ENCODE measurements at places on chromosomes 3 and 15. TPM values are rescaled to one million over a fixed set of nuclear protein-coding genes. Genes with fewer than 3 reads are reported as not detected.

DNA sequence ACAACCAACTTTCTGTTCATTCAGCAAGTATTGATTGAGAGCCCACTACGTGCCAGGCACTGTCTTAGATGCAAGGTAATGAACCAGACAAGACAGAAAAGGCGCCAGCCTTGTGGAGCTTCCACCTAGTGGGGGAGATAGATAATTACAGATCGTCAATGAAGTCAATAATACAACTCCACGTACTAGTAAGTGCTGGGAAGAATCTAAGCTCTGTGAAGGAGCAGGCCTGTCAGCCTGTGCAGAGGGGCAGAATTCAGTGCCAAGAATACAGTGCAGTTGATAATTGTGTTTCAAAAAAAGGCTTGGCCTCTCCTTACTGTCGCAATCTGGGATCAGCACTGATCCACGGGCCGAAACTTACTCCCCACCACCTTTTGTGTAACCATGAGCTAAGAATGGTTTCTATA is 186.3 kb downstream of the FEZF2 start:
- DNase-seq, result no peak
- no peak overlapping the region for H3K4me3 ChIP-seq
- peaks cover 6% of the 10 kb centered on the region for H3K27me3 ChIP-seq
- H3K4me1 ChIP-seq, result peaks cover 19% of the 10 kb centered on the region
- peaks cover 2% of the 10 kb centered on the region for H3K36me3 ChIP-seq

- peaks cover 6% of the 10 kb centered on the region for H3K27me3 ChIP-seq
- no peaks in the 10 kb centered on the region for H3K36me3 ChIP-seq
- peaks cover 11% of the 10 kb centered on the region for H3K4me1 ChIP-seq
- H3K4me3 ChIP-seq, result peak overlapping the region; percentile 30
These were observed 57.6 kb downstream of the DNAH1 start for GRCh38 chr3:52373676-52374075.

- no peak for DNase-seq
- H3K27ac ChIP-seq, result no peak overlapping the region
- peaks cover 10% of the 10 kb centered on the region for H3K36me3 ChIP-seq
- no peaks in the 10 kb centered on the region for H3K4me1 ChIP-seq
These were observed 21.1 kb downstream of the GCNT3 start for GRCh38 chr15:59632714-59633113.

ACKR2 gene
- 1.2 TPM for total RNA-seq

PRTG gene
- 17.5 TPM for total RNA-seq

All from mesothelial cell of epicardium (in vitro differentiated cells).